ENCODE measurements at places on chromosomes 5 and 9.

GRCh38 chr5:136382071-136382470 is 16.7 kb upstream of the TRPC7 start:
- DNase-seq, result no peak

DNA sequence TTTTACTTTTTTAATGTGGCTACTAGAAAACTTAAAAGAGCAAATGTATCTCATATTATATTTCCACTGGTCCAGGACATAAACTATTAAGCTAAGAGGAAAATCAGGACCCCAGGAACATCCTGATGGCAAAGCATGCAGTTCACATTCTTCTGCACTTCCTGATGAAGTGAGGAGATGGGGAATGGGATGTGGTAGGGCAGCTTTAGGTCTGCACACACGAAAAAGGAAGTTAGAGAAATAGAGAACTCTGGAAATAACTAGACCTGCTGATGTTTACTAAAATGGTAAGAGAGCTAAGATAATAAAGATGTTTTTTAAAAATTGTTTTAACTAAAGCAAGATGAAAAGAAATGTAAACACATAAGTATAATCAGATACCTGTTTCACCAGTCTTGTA is 39.7 kb upstream of the NIPBL start:
- no peak for DNase-seq

GRCh38 chr5:92401492-92401891 is 1018.4 kb upstream of the ARRDC3 start:
- no peak for DNase-seq

DNA sequence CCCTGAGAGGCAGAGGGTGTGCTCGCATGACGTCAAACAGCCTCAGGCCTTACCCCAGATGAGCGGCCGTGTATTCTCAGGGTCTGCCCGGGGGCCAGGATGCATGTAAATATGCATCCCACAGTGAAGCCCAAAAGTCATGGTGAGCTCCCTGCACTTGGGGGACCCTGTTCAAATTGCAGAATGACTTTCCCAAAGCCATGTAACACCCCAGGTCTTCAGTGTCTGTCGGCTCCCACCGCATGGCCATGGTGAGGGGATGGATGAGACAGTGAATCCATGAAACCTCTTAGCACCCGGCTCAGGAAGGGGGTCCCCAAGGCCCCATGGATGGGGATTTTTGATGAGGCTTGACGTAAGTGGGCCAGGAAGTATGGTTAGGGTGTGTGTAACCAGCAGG is 9.3 kb upstream of the COL5A1 start:
- no peak for DNase-seq

GRCh38 chr5:110769000-110769681 is 30.3 kb downstream of the SLC25A46 start:
- DNase-seq, result no peak

DNA sequence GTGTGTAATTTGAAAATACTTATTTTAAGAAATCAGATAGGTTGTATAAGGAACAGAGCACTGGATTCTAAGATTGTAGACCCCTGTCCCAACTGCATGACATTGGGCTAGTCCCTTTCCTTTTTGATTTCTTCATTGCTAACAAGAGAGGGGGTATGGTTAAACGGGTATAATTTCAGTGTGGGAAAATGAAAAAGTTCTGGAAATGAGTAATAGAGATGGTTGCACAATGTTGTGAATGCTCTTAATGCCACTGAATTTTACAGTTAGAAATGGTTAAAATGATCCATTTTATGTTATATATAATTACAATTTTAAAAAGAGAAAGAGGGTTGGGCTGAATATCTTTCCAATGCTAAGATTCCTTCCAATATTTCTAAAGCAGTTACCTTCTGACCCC is 103.3 kb upstream of the LHFPL2 start:
- DNase-seq, result no peak

- no peak for DNase-seq
Observed at GRCh38 chr9:94084314-94084713, at the start of gene PTPDC1. TSS of gene PTPDC1 (plus strand) at chr9:94084464. CDS start at chr9:94084531, 67 bp downstream.

- DNase-seq, result no peak
Observed at GRCh38 chr9:124906966-124907365, 33.9 kb downstream of the GOLGA1 start.

GRCh38 chr9:112013266-112013665 is 116.7 kb downstream of the UGCG start:
- DNase-seq, result no peak

DNA sequence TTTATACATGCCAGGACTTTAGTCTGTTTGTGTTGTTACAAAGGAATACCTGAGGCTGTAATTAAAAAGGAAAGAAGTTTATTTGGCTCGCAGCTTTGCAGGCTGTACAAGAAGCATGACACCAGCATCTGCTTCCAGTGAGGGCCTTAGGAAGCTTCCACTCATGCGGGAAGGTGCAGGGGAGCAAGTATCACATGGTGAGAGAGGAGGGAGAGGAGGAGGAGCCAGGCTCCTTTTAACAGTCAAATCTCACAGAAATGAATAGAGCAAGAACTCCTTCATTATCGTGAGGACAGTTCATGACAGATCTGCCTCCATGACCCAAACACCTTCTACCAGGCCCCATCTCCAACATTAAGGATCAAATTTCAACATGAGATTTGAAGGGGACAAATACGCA is 18.7 kb upstream of the C5orf46 start:
- no peak for DNase-seq

DNA sequence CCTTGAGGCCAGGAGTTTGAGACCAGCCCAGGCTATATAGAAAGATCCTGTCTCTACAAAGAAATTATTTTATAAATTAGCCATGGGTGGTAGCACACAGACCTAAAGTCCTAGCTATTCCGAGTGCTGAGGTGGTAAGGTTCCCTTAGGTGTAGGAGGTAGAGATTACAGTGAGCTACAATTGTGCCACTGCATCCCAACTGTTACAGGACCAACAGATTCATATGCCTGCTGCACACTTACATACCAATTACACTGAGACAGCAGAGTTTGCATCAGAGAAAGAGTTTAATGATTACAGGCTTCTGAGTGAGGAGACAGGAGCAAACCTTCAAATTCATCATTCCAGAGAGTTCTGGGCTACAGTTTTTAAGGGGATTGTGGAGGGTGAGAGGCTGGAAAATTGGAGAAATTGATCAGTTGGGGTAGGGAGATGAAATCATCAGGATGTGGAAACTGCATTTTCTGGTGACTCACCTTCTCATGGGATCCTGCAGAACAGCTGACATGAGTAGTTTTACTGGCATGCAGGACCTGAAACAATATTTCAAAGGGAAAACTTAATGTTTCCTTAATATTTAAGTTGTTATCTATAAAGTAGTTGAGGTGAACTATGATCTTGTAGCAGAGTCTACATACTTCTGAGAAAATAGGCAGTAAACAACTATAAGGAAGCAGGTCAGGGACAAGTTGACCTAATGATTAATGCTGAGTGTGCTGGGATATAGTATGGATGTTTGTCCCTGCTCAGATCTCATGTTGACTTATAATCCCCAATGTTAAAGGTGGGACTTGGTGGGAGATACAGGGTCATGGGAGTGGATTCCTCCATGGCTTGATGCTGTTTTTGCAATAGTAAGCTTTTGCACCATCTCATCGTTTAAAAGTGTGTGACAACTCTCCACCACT is 54.7 kb downstream of the ANXA2R start:
- no peak for DNase-seq

DNA sequence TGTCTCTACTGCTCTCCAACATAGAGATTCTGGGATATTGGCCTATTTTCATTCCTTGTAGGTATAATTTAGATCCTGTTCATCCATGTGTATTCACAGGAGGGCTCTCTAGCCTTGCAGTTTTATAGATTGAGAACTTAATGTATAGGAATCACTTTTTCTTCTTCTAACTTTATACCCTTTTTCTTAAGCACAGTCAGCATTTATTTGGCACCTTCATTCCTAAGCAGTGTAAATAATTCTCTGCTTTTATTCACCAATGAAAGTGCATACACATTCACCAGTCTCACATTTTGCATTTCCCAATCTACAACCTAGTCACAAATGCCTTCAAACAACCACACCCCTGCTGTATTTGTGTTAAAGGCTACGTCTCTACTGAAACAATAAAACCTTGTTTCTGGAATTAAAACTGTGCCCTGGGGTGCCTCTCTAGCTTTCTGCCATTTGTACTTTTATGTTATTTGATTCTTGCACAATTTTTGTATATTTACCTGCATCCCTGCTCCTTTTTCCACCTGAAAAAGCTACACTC is 49.3 kb downstream of the NREP start:
- no peak for DNase-seq

DNA sequence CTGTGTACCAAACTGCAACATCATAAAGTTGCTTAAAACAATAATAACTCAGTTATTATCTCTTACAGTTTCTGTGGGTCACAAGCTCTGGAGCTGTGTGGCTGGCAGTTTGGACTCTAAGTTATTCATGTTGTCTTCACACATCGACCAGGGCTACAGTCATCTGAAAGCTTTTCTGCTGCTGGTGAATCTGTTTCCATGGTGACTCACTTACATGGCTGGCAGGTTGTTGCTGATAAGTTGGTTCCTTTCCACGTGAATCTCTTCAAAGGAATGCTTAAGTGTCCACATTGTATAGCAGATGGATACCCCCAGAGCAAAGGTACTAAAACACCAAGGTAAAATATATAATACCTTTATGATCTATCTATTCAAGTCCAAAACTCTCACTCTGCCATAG is 44.8 kb upstream of the CYLC2 start:
- no peak for DNase-seq

DNA sequence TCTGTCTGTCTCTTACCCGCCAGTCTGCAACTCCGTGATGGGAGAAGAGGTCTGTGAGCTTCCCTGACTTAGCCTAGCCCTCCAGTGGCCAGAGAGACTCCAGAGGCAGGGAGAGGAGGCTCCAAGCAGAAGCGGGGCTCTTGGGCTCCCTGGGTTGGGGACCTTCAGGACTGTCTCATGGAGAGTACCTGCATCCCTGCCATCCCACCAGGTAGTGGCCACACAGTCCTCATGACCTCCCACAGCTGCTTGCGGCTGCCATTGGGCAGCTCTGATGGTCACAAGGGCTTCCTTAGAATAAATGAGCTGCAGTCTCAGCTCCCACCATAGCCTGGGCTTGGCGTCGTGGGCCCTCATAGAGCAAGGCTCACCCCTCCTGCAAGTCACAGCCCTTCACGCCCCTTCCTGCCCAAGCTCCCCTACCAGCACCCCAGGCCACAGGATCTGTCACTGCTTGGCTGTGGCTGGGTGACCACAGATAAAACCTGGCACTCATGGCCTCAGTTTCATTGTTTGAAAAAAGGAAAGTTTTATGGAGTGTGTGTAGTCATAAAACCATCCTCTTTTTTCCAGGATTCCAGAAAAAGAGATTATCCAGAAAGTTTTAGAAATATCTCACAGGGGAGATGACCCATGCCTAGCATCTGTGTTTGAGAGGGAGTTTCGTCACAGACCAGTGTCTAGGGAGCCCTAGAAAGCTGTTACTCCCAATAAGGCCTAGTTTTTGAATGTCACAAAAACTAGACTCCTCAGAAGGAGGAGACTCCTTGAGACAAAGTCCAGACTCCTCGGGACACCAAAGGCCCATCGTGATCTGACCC is 48.4 kb downstream of the PPARGC1B start:
- no peak for DNase-seq

GRCh38 chr9:116506685-116507084 is 180.4 kb upstream of the TRIM32 start:
- DNase-seq, result no peak

DNA sequence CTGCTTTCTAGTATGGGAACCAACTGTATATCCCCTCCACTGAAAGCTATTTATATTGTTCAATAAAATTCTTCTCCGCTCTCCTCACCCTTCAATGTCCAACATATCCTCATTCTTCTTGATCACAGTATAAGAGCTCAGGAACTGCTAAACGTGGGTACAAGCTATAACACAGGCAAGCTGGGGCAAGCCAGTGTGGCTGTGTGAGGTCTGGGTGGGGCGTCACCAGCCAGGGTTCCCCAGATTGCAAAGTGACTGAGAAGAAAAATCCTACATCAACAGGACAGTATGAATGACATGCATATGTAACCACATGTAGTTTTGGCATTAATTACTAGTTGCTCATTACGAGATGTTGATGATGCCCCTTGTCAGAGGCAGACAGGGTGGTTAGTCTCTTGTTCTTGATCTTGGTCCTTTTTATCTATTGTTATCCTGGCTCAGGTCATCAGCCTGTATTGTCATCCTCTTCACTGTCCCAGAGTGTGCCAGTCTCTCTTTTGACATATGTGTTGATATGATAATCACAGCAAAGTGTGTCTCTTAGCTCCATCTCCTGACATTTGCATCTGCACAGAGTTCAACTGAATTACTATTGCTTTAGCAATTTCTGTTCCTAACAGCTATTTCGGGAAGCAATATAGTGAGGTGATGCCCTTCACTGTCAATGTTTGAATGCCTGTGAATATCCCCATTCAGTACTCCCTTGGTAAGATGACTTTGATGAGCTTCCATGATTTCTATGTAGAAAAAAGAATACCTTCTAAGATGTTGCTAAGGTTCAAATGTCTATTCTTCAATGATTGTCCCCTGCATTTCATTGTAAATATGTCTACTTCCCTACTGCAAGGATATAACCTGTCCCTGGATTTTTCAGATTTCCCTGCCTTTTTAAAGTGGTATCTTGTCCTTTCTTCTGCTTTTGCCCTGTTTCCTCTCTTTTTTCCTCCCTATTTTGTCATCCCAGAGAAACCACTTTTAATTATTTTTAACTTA is 140.3 kb downstream of the MAT2B start:
- DNase-seq, result no peak

DNA sequence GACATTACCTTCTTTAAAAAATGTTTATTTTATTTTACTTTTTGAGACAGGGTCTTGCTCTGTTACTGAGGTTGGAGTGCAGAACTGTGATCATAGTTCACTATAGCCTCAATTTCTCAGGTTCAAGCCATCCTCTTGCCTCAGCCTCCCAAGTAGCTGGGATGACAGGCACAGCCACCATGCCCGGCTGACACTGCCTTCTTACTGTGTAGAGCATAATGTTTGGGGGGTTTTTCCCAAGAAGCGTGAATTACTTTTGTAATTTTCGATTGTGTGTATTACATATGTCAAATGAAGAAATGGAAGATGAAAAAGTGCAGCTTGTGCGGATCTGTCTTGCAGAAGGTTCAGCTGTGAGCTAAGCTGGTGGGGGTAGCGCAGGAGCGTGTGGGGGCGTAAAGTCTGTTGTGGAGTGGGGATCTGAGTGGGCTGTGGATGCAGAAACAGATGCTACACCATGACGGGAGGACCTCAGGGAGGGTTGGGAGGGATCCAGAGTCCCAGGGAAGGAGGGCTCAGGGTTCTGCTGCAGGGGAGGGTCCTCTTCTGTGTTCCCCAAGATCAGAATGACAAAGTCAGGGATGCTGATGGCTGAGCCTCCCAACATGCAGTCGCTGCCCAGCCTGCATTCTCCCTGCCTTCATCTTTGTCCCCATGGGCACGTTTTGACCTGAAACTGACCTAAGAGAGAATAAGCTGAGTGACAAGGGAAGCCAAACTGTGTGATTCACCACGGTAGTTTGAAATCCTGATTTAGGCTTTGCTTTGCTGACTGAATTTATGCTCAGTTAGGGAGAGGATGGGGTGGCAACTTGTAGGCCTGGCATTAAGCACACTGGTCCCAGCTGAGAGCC is 6.8 kb upstream of the ANKRD33B start:
- no peak for DNase-seq

Measured in stimulated activated CD8-positive, alpha-beta memory T cell treated with anti-CD3 and anti-CD28 coated beads, Interleukin-15, amount 100 ng/mL, for 48 hours (primary cell).